ENCODE measurements at places on chromosomes 1 and 21.

DNA sequence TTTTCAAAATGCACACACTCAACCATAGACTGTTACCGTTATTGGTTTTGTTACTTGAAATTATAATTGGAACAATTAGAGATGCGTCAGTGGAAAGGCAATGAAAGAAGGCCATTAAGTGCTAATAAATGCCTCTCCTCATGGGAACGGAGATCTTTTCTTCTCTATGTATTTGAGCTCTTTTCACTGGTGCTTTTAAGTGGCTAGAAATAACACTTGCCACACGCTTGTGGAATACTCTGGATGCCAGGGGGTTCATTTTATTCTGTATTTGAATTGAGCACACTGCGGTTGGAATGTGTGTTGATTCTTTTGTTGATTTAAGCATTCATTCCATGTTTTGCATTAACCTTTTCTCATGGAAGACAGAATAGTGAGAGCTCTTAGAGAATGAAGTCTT lies 68.4 kb downstream of the DNM3 start:
- no peak for DNase-seq

DNA sequence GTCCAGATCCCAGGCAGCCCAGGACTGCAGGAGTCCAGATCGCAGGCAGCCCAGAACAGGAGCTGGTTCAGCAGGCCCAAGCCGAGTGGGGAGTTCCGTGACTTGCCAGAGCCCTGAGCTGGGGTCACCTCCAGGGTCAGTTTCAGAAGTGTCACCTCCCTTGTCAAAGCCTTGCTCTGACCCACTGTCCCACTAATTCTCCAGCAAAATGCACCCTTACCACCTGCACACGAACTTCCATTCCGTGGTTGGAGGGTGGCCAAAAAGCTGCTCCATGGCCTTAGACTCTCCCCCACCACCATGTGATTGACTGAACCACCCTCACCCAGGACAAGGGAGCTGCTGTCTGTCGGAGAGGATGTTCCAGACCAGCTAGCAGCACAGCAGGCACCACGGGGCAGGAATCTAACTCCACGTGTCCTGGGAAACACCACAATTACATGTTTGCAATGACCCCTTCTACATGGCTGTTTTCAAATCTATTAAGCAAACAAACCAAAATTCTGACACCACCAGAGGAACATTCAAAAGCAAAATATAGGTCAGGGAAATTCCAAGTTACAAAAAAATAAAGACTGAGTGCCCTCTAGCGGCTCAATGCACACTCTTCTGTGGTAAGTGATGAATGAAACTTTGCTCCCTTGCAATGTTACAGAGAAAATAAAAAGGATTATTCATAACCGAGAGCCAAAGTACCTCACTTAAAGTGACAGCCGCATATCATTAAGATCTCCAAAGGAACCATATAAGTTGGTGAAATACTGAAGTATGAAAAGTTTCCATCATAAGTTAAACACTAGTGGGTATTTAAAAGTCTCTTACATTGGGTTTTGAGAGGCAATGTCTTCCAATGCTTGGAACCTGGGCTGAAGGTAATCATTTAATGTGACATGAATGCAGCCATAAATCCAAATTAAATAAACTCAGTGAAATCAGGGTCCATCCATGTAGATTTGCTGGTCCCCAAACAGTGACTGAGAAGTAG lies 76.3 kb downstream of the NPHP4 start:
- peak; percentile 49 for DNase-seq

DNA sequence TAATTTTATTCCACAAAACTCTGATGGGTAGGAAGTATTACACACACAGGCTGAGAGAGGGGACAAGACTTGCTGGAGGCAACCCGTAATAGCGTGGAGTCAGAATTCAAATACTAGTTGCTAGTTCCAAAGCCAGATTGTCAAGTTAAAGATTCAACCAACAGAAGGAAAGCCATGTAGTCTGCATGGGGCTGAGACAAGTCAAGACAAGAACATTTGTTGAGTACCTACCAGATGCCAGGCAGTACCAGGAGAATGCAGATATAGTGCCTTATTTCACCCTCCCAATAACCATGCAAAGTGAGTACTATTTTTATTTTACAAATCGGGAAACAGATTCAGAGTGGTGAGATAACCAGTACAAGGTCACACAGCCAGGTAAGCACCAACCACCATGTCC lies 110.4 kb upstream of the SPATA6 start:
- no peak for DNase-seq

- no peak for DNase-seq
These were observed 58.5 kb upstream of the BCL10 start for GRCh38 chr1:85334962-85335361.

DNA sequence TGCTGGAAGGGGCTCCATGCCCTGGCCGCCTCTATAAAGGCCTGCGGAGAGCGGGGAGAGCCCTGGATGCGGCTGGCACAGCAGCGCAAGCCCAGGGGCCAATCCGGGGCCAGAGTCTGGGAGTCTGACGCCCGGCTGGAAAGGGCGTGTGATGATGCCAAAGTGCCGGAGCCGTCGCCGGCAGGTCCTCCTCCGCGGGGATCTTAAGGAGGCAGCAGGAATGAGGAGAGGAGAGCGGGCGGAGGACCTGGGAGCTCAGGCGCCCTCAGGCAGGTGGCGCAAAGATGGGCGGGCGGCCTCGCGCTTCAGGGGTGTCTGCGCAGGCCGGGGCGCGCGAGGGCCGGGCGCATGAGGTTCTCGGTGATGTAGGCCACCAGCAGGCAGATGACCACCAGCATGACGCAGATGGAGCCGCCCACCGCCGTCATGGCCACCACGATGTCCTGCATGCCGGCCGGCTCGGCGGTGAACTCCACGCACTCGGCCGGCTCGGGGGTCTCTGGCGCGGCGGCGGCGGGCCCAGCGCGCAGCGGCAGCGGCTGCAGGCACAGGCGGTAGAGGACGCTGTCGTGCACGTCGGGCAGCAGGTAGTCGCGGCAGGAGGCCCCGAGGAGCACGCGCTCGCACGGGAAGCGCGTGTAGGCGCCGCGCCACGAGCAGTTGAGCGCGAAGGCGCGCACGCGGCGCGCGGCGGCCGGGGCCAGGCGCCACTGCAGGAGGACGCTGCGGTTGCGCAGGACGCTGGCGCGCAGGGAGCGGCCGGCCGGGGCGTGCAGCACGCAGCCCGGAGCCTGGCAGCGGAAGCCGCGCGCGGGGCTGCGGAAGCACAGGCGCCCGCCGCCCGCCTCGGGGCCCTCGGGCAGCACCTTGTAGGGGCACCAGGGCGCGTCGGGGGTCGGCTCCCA lies 653 bp downstream of the FNDC10 start:
- DNase-seq = no peak

- DNase-seq = no peak
These were observed 269.5 kb upstream of the NCAM2 start for GRCh38 chr21:20728691-20729090.

DNA sequence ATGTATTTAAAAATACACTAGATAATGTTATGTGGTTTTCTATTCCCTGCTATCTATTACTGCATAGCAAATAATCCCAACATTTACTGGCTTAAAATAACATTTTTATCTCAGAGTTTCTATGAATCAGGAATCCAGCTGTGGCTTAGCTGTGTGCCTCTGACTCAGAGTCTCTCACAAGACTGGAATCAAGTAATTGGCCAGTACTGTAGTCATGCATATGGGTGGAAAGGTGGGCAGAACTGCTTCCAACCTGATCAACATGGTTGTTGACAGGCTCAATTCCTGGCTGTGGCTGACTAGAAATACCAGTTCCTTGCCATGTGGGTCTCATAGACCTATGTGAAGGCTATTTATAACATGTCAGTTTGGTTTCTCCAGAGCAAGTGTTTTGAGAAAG lies 131.8 kb downstream of the PDE4B start:
- no peak for DNase-seq

DNA sequence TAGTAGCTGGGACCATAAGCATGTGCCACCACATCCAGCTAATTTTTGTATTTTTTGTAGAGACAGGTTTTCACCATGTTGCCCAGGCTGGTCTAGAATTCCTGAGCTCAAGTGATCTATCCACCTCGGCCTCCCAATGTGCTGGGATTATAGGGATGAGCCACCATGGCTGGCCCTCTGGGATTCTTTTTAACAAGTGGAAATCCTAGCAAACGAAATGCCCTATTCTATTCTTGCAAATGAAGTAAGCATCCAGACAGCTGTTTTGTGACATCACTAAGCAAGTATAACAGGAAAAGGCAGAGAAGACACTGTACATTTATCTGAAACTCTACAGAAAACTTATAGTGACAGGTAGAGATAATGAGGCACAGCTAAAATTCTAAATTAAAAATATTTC lies 86.4 kb downstream of the DDAH1 start:
- no peak for DNase-seq

- no peak for DNase-seq
These were observed 29.8 kb downstream of the SHISAL2A start for GRCh38 chr1:52662645-52663313.

DNA sequence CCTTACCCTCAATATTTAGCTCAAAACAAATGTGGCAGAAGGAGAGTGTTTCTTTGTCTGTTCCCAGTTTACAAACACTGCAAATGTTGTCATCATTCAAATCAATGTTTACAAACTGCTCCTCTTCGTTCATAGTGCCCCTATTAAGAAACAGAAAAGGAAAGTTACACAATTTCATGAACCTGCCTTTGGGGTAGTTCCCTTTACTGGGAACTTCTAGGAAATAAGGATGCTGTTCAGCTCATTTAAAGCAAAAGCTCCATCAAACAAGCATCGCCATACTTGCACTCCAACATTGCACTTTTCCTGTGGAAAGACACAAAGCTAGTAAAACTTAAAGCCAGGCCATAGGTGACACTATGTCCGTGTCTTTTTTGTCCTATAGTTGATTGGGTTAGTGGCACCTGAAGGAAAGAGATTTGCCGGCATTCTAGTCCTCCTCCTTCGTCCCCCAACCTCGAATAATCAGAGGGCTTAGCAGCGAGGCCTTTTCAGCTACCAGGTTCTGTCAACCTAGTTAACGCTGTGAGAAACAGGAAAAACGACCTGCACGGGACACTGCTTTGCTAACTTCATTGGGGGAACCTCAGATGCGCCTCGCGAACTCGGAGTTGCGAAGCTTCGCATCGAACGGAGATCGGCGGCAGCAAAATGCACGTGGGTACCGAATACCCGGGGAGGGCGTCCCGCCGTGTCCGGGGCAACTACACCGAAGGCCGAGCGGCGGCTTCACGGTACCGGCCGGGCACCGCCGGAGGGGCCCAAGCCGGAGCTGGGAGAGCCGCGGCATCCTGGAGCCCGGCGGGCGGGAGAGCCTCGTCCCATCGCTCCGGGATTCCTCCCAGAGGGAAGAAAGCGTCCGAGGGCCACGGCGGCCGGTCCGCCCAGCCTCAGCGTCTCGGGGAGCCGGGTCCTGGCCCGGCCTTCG lies 706 bp downstream of the C21orf91 start:
- peak; percentile 23 for DNase-seq

GRCh38 chr1:11072216-11072917 lies 12.5 kb upstream of the SRM start:
- DNase-seq = no peak

DNA sequence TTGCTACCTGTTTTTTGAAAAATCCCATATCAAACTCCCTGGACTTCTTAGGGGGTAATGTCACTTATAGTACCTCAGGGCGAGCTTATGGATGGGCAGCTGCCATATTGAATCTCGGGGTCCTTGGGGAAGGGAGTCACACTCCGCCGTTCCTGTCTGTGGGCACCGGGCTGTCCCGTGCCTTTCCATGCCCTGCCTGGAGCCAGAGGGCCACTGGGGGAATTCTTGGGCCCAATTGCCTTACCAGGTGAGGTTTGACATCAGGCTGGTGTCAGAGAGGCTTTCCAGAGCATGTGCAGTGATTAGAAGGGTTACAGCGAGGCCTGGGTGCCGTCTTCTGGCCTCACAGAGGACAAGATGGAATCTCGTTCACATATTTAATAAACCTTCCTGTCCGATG lies 28.8 kb downstream of the QSOX1 start:
- DNase-seq = no peak

GRCh38 chr1:19792237-19793002 lies 7.3 kb downstream of the TMCO4 start:
- DNase-seq = no peak

DNA sequence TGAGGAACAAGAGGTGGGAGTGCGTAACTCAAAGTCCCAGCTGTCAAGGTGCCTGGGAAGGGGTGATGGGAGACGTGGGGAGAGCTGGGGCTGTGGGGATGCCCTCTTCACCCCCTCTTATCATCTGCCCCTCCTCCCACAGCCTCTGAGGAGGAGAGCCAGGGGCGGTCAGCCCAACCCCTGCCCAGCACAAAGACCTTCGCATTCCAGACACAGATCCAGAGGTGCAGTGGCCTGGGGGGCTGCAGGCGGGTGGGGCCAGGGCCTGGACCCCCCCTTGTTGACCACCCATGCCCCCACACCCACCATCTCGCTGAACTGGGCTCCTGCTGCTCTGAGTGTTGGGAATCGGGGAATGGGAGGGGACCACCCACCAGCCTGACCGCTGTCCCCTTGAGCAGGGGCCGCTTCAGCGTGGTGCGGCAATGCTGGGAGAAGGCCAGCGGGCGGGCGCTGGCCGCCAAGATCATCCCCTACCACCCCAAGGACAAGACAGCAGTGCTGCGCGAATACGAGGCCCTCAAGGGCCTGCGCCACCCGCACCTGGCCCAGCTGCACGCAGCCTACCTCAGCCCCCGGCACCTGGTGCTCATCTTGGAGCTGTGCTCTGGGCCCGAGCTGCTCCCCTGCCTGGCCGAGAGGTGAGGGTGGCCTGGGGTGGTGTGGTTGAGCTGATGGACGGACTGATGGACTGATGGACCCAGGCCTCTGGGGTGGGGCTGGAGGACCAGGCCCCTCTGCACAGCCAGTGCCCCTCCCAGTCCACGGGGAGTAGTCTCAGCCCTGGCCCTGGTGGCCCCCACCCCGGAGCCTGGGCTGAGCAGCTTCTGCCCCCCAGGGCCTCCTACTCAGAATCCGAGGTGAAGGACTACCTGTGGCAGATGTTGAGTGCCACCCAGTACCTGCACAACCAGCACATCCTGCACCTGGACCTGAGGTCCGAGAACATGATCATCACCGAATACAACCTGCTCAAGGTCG lies 29.7 kb downstream of the TRIM11 start:
- DNase-seq = no peak
